ENCODE measurements at places on chromosomes 1 and 21.

GRCh38 chr1:193187114-193187513, 701 bp upstream of the B3GALT2 start:
- DNase-seq, result no peak

- DNase-seq, result no peak
These were observed 92.6 kb downstream of the ADARB1 start for GRCh38 chr21:45166931-45167330.

GRCh38 chr21:15132781-15133180, 68.0 kb upstream of the NRIP1 start:
- no peak for DNase-seq

DNA sequence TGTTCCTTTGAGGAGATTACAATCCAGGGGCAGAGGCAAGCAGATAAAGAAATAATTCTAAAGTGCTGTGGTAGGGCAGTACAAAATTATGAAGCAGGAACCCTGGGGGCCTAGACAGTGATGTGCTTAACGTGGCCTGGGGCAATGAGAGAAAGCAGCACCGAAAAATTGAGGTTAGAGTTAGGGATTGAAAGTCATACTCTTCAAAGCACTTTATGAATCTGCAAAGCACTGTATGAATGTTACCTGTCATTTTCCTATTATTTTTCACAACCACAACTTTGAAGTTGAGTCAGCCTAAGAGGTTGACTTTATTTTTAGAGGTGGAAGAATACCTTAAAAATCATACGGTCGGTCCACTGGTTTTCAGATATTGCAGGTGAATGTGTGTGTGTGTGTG, 183.4 kb upstream of the NFIA start:
- no peak for DNase-seq

GRCh38 chr1:30572192-30572591, 151.2 kb downstream of the MATN1 start:
- no peak for DNase-seq

DNA sequence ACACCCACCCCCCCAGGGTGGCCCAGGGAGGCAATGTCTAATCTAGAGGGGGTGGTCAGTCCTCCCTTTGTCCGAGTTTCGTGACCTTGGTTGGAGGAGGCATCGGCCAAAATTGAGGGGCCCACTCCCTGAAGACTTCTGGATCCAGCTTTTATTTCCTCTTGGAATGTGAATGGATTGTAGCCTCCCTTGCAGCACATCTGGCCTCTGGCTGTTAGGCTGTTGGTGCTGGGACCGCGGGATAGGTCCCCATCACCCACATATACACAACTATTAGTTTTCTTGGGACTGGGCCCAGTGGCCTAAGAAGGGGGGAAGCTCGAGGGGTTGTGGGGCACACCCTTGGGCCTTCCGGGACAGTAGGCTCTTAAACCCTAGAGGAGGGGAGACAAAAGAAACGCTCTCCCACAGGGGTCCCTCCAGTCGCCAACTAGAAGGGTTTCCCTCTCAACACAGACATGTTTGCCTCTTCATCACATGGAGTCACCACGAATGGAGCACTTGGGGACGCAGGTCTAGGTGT, 2.5 kb downstream of the LHX4 start:
- no peak for DNase-seq

DNA sequence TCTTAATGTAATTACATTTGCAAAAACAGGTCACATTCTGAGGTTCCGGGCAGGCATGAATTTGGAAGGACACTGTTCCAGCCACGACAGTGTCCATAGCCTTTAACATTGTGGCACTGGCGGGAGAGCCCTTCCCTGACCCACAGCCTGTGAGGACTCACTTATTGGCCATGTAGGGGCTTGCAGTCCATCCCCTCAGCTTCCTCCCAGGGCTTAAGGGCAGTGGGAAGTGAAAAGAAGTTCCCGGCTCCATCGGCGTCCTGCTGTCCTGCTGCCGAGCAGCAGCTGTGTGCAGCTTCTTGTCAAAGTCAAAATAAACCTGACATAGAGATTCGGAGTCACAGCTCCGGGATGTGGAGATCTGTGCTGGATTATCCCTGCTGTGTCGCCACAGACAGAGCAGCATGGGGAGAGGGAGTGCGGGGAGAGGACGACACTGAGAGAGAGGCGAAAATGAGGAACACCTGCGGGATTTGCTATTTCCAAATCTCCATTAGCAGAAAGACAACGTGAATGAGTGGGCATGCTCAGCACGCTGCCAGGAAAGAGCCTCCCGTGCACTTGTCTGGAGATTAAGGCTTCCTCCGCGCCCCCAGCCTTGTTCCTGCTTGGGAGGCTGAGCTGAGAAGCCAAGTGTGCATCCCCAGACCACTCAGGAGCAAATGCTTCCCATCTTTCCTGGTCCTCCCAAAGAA, 260.3 kb downstream of the ASTN1 start:
- DNase-seq, result no peak

- DNase-seq, result no peak
These were observed 2.1 kb upstream of the TP53BP2 start for GRCh38 chr1:223847781-223848345.

GRCh38 chr1:107949467-107950253, 15.3 kb downstream of the VAV3 start:
- DNase-seq, result no peak

DNA sequence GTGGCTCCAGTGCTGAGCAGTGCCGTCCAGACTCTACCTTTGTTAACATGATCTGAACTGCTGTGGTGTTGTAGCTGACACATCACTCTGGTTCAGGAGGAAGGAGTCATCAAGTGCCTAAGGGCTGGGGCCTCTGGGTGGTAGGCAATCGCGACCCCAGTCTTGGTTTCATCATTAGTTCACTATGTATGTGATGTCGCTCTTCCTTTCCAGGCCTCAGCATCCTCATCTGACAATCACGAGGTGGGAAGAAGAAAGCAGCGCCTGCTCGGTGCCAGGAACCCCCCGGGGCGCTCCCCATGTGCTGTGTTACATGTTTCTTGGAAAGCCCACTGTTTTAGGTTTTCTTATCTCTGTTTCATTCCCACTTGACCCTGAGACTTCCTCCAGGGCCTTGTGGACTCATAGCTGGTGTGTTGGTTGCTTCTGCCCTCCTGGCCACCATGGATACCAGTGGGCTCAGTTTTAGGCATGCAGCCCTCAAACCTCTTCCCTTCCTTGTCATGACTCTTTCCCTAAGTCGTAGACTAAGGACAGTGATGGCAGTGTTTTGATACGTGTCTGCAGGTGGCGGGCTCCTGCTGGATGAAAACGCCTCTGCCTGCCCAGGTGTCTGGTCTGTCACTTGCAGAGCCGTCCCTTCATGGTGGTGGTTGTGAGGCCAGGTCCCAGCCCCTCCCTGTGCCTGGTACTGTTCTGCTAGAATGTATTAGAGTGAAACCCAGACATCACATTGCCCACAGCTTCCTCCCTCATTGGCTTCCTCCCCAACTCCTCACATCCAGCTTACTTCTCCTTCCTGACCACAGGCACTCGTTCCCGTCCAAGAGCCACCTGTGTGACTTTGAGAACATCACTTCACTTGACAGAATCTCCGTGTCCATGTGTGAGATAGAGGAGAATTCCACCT, 17.2 kb upstream of the FOXO6 start:
- DNase-seq, result no peak

DNA sequence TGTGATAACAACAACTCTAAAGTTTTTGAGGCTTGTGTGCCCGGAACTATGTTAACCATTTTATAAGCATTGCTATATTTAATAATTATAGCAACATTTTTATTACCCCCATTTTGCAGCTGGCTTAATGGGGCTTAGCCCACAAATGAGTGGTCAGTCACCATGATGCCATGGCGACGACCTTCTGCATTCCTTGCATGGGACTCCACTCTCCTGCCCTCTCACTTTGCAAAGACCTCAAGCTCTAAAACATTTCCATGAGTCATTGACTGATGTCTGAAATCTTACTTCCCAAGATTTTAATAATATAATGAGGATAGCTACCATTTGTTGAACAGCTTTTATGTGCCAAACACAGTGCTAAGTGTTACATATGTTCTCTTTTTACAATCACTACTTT, 15.4 kb downstream of the NGF start:
- DNase-seq, result peak; percentile 75

GRCh38 chr1:245052258-245052657, 102.5 kb upstream of the KIF26B start:
- no peak for DNase-seq

DNA sequence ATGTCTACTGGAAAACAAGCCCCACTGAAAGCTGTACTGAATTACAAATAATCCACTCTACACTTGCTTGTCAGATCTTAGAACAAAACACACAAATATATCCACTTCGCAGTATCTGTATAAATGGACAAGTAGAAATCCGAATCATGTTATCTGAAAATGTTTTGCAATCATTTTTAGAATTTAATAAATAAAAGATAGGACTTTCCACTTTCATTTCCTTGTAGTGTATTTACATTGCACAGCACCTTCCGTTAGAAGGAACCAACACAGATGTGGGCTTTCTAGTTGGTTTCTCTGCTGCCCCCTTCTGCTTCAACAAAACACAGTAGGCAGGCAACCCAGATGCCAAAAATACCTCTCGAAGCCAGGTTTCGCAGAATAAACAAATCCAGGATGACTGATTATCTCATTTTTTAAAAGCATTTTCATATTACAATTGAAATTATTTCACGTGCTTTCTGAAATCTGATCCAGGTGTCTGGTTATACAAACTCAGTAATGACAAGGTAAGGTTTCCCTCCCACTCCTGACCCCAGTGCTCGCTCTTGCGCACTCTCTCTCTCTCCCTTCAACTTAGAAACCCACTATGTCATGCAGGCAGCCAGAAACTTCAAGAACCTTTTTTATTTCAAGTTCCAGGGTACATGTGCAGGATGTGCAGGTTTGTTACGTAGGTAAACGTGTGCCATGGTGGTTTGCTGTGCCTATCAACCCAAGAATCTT, 389.9 kb downstream of the SMYD3 start:
- peak; percentile 50 for DNase-seq

Measured in fibroblast of lung (primary cell).